ENCODE measurements at places on chromosomes 11 and 22. TPM values are rescaled to one million over a fixed set of nuclear protein-coding genes. Genes with fewer than 3 reads are reported as not detected.

DNA sequence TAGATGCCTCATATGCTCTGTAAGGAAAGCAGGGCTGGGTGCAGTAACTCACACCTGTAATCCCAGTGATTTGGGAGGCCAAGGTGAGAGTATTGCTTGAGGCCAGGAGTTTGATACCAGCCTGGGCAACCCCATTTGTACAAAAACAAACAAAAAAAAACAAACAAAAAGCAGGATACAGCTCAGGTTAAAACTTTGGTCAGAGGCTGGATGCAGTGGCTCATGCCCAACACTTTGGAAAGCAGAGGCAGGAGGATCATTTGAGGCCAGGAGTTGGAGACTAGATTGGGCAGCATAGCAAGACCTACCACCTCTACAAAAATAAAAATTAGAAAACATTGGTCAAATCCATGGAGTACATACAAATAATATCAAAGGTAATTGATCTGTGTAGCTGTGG, 7.9 kb downstream of the CUL5 start:
- DNase-seq, result no peak

- peak; percentile 87 for DNase-seq
Measured at GRCh38 chr11:118979434-118979833, 7.9 kb downstream of the FOXR1 start.

GRCh38 chr11:115921986-115922385, 417.8 kb upstream of the CADM1 start:
- no peak for DNase-seq

- DNase-seq, result no peak
Measured at GRCh38 chr22:44588348-44588747, 90.3 kb upstream of the RTL6 start.

ELP4 gene
- 35.5 TPM for total RNA-seq

GRCh38 chr22:32267011-32267410, 11.9 kb upstream of the SLC5A4 start:
- no peak for DNase-seq

UPB1 gene
- total RNA-seq, result not detected

SELENOM gene
- total RNA-seq, result 14.6 TPM

DNA sequence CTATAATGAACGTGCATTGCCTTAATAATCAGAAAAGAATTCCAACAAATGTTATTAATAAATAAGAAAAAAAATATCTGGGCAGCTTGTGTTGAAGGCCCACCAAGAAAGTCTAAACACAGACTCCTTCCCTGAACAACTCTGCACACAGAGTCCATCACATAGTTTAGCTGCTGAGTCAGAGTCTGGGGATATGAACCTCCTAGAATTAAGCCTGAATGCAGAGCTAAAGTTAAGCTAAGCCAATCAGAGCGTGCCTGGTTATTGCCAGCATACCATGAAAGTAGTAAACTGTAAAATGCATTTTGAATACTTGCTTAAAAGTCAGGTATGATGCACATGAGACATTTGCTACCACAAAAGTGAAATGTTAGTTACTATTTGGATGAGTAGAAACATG, 25.6 kb upstream of the TENM4 start:
- no peak for DNase-seq

DNA sequence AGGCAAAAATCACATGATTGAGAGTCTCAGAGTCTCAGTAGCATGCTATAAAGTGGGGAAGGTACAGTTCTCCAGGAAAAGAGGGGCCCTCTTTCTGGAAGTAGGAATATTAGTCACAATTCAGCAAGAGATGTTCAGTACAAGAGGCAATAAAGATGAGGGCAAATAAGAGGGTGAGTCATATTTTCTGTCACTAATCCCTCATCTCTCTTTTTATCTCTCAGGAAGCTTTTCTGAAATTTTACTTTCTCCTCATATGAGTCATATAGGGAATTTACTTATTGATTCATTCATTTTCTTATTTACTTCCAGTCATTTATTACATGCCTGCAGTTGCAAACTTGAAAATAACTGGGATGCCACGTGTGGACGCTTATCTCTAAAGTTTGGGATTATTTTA, 3.4 kb upstream of the NXPE1 start:
- DNase-seq, result no peak

DNA sequence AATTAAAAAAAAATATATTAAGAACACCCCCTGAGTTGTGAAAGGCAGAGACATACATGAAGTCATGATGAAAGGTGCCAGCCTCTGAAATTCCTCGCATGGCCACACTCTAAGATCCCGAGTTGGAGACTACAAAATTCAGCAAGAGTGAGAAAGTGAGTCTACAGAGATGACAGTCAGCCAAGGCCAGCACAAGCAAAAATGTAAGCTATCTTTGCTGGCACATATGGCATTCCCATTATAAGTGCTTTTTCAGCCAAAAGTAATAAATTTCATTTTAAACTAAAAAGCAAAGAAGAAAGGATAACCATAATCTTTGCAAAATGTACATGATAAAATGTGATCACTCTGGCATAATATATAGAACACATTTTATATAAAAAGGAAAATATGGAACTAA, 40.6 kb downstream of the FANCF start:
- no peak for DNase-seq

- DNase-seq, result no peak
Measured at GRCh38 chr11:115656041-115656440, 151.8 kb upstream of the CADM1 start.

DNA sequence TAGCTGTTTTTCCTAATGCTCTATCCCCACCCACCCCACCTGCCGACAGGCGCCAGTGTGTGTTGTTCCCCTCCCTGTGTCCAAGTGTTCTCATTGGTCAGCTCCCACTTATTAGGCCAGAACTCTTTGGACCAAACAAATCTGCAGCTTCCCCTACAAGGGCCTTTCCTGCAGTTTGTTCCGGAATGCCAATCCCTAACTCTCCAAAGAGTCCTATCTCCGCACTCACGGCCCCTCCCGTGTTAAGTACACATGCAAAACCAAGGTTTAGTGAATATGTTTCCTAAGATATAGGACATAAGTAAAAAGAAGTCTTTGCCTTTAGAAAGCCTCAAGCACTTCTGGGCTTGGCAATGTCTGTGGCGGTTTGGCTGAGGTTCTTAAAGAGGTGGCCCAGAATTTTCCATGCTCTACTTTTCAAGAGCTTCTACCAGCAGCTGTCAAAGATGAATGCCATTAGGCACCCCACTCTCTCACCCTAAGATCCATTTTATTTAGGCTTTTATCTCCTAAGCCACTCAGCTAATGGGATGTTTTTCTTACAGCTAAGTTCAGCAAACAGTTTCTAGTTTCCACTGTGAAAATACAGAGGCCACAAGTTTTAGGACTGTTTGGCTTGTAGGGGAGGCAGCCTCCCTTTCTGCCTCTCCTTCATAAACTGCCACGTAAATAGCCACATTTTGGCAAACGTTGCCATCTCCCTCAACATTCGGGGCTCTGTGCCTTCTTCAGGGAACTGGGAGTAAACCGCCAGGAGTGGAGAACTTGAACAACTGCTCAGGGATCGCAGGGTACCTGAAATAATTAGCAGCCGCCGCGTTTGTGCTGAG, 1.6 kb downstream of the CD59 start:
- DNase-seq, result no peak
